GM23248 (cell line): ENCODE measurements at places on chromosomes 3 and 15. TPM values are rescaled to one million over a fixed set of nuclear protein-coding genes. Genes with fewer than 3 reads are reported as not detected.
A peak's percentile ranks its signal among the peaks of the same experiment; 100 is the strongest.

PLA1A gene
- polyA plus RNA-seq = not detected in 2 replicates

GXYLT2 gene
- 1.2 TPM in 2 replicates for polyA plus RNA-seq

DNA sequence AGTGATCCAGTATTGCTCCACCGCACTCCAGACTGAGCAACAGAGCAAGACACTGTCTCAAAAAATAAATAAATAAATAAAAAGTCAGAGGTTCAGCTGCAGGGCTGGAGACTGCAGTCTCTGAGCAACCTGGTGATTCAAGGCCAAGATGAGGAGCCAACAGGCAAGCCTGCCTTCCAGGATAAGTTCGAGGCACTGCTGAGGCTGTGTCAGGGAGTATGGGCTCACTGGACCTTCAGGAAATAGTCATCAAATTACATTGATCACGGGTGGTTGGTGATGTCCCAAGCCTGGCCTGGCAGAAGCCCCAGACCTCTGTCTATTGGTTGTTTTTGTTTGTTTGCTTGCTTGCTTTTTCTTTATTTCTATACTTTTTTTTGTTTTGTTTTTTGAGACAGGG is 41.5 kb downstream of the IDH2 start:
- peak; percentile 47 for DNase-seq
- H3K4me1 ChIP-seq = no peaks in the 10 kb centered on the region
- no peaks in the 10 kb centered on the region for H3K27me3 ChIP-seq
- no peak overlapping the region for H3K4me3 ChIP-seq

DNA sequence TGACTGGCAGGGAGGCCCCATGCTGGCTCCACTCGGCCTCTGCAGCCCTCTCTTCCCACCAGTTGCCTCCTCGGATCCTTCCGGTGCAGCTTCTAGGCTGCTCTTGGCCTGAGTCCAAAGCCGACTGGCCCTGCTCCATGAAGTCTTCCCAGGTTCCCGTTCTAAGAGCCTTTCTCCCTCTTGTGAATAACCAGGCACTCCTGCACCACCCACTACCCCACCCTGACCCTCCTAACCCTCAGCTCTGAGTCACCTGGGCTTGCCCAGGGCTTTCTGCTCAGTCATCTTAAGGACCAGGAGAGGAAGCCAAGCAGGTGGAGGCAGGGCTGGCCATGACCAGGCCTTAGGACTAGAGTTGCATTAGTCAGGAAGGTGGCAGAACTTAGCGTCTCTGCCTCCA is 28.1 kb upstream of the CNBP start:
- H3K36me3 ChIP-seq = no peaks in the 10 kb centered on the region
- peak overlapping the region; percentile 47 for H3K27ac ChIP-seq
- H3K27me3 ChIP-seq = no peaks in the 10 kb centered on the region
- 0 out of 2 replicates have a peak overlapping the region, but pooled peaks have one; percentile 2 for H3K4me3 ChIP-seq

ZNF80 gene
- not detected in 2 replicates for polyA plus RNA-seq

SERINC4 gene
- not detected in 2 replicates for polyA plus RNA-seq

PLSCR4 gene
- 38.2 and 40.3 TPM in 2 replicates for polyA plus RNA-seq

DNA sequence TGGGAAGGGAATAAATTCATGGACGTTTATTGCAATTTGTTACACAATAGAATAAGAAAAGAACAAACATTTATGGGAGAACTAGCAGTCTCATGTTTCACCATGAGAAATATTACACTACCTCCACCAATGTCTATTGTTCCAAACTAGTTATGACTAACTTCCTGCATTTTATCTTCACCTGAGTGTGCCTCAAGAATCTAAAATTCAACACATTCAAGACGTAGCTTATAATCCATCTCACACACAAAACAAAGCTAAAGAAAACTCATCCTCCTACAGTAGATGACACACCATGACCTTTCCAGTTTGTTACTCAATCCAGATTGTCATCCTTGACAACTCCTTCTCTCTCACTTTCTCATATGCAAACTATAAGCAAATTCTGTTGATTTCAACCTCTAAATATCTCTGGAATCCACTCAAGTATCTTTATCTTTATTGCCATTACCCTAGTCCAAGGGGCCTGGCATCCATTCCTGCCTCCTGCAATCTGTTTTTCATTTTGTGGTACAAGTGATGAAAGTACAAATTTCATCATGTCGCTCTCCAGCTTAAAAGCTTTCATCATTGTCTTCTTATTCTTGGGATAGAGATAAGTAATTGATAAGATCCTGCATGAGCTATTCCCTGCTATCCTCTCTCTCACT is 229.9 kb downstream of the NR2F2 start:
- peak; percentile 70 for DNase-seq
- H3K4me3 ChIP-seq = no peak overlapping the region
- 0 out of 2 replicates have a peak, but pooled peaks cover 1% of the 10 kb centered on the region for H3K4me1 ChIP-seq
- no peaks in the 10 kb centered on the region for H3K36me3 ChIP-seq
- H3K27ac ChIP-seq = peak overlapping the region; percentile 54
- H3K27me3 ChIP-seq = no peaks in the 10 kb centered on the region

TF gene
- 0.05 TPM in 1 of 2 replicates, not detected in the other for polyA plus RNA-seq

- H3K27ac ChIP-seq = no peak overlapping the region
- DNase-seq = no peak
- H3K36me3 ChIP-seq = no peaks in the 10 kb centered on the region
- peaks cover 33% of the 10 kb centered on the region for H3K4me1 ChIP-seq
- H3K4me3 ChIP-seq = no peak overlapping the region
These were observed 309.0 kb downstream of the GBE1 start for GRCh38 chr3:81452418-81452817.

ANKRD34C gene
- not detected in 2 replicates for polyA plus RNA-seq
